ENCODE measurements at places on chromosomes 1 and 21. TPM values are rescaled to one million over a fixed set of nuclear protein-coding genes. Genes with fewer than 3 reads are reported as not detected.

DNA sequence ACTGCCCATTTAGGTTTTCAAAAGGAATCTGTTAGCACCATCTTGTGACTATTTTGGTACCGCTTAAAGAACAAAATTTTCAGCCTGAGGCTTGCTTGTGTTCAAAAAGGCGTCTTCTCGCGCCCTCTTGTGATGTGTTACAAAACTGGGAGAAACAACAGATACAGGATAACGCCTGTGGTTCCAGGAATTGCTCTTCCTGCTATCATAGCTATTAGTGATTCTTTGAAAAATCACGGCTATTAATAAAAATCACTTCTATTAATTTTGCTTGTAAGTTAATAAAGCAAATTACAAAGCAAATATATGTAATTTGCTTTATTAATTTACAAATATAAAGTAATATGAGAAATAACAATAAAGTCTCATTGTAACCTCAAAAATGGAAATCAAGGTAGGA is 82.2 kb upstream of the ABCD3 start:
- no peak overlapping the region for H3K4me3 ChIP-seq
- no peak overlapping the region for H3K27ac ChIP-seq
- no peaks in the 10 kb centered on the region for H3K36me3 ChIP-seq
- DNase-seq, result no peak
- H3K4me1 ChIP-seq, result no peaks in the 10 kb centered on the region
- H3K27me3 ChIP-seq, result no peaks in the 10 kb centered on the region

DNA sequence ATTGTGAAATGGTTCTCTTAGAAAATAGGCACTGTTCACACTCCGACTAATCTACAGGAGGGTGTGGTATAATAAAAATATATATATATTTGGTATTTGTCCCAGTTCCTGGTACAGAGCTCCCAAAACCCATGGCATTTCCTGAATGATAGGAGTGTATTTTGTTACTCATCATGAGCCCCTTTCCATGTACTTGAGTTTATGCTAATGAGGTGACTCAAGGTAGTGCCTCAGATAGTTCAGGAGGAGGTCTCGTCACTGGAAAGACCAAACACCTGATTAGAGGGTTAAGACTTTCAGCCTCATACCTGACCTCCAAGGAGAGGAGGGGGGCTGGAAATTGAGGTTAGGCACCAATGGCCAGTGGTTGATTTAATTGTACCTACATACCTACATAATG is 57.9 kb downstream of the TTC3 start:
- H3K36me3 ChIP-seq, result no peaks in the 10 kb centered on the region
- H3K4me3 ChIP-seq, result no peak overlapping the region
- H3K27ac ChIP-seq, result no peak overlapping the region
- DNase-seq, result no peak
- no peaks in the 10 kb centered on the region for H3K27me3 ChIP-seq

- no peaks in the 10 kb centered on the region for H3K36me3 ChIP-seq
- H3K27me3 ChIP-seq, result no peaks in the 10 kb centered on the region
- no peak overlapping the region for H3K4me3 ChIP-seq
These were observed 8.0 kb downstream of the ACBD6 start for GRCh38 chr1:180494370-180494769.

GRCh38 chr1:91751275-91751674 is 134.7 kb downstream of the TGFBR3 start:
- H3K27ac ChIP-seq, result no peak overlapping the region
- H3K27me3 ChIP-seq, result no peaks in the 10 kb centered on the region
- no peak overlapping the region for H3K4me3 ChIP-seq

- H3K27me3 ChIP-seq, result no peaks in the 10 kb centered on the region
- H3K4me1 ChIP-seq, result no peaks in the 10 kb centered on the region
- DNase-seq, result no peak
- no peak overlapping the region for H3K27ac ChIP-seq
- no peaks in the 10 kb centered on the region for H3K36me3 ChIP-seq
- H3K4me3 ChIP-seq, result no peak overlapping the region
These were observed 10.9 kb downstream of the TCEANC2 start for GRCh38 chr1:54064299-54064698.

GRCh38 chr1:231272880-231273279 is 31.9 kb downstream of the GNPAT start:
- no peaks in the 10 kb centered on the region for H3K4me1 ChIP-seq
- H3K27ac ChIP-seq, result no peak overlapping the region
- no peaks in the 10 kb centered on the region for H3K27me3 ChIP-seq
- peaks cover 50% of the 10 kb centered on the region for H3K36me3 ChIP-seq
- no peak overlapping the region for H3K4me3 ChIP-seq

DNA sequence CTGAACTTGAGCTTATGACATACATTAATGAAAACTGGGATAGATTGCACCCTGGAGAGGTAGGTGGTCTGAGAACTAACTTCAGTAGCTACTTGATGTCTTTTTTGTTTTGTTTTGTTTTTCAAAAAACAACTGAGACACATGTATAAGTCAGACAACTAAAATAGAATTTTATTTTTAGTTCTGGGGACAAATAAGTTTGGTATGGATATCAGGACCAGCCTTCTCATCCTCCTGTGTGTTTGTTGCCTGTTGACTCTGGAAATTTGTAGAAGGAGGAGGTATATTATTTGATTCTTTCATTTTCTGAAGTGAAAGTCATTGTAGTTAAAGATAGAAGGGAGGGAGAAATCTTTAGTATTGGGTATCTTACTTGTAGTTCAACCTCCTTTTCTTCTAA is 41.5 kb downstream of the MTF2 start:
- H3K4me1 ChIP-seq, result no peaks in the 10 kb centered on the region
- H3K4me3 ChIP-seq, result no peak overlapping the region
- DNase-seq, result no peak
- no peaks in the 10 kb centered on the region for H3K27me3 ChIP-seq
- no peak overlapping the region for H3K27ac ChIP-seq
- H3K36me3 ChIP-seq, result peaks cover 4% of the 10 kb centered on the region

GRCh38 chr1:241221319-241221718 is 135.7 kb downstream of the RGS7 start:
- peaks cover 6% of the 10 kb centered on the region for H3K4me1 ChIP-seq
- peaks cover 1% of the 10 kb centered on the region for H3K27me3 ChIP-seq
- H3K4me3 ChIP-seq, result no peak overlapping the region
- no peaks in the 10 kb centered on the region for H3K36me3 ChIP-seq

GRCh38 chr21:39900491-39900890 is 33.3 kb downstream of the PCP4 start:
- no peak for DNase-seq
- no peak overlapping the region for H3K27ac ChIP-seq

DNA sequence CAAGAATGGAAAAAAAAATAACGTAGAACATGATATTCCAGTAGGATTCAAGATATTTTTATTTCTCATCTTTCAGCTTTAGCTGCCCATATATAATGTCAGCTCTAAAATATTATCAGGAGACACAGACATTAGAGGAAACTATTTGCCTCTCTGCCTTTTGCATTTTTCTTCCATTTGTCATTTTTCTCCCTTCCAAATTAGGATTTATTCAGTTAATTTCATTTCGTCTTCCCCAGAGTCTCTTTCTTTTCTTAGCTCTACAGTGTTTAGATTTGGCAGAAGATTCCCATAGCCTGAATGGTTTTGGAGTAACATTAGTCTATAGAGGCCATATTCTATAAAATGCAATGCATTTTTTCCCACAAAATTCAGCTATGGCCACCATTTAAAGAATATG is 5.1 kb upstream of the ENAH start:
- H3K36me3 ChIP-seq, result no peaks in the 10 kb centered on the region
- H3K4me3 ChIP-seq, result no peak overlapping the region
- no peaks in the 10 kb centered on the region for H3K27me3 ChIP-seq
- H3K27ac ChIP-seq, result no peak overlapping the region
- no peak for DNase-seq

CGN gene
- total RNA-seq, result 52.7 TPM

IL12RB2 gene
- total RNA-seq, result 1.4 TPM

DYNLT5 gene
- 0.93 TPM for total RNA-seq

MAP3K21 gene
- 21.3 TPM for total RNA-seq

KLHDC8A gene
- total RNA-seq, result 3.4 TPM

A3GALT2 gene
- total RNA-seq, result not detected

ROR1 gene
- 73.6 TPM for total RNA-seq

UAP1 gene
- total RNA-seq, result 32.9 TPM

UTS2 gene
- not detected for total RNA-seq

PLA2G2A gene
- 0.69 TPM for total RNA-seq

Data from H1 (cell line).